NCI-H524 treated with DMSO at 0.1 percent for 48 hours (cell line): ENCODE measurements at places on chromosomes 7 and 10.

GRCh38 chr7:46230990-46231305, 309.9 kb upstream of the IGFBP3 start:
- DNase-seq, result no peak

GRCh38 chr7:15505761-15506160, 56.1 kb downstream of the AGMO start:
- DNase-seq, result no peak

GRCh38 chr10:104349623-104350126, 4.0 kb upstream of the CFAP58 start:
- DNase-seq, result no peak

DNA sequence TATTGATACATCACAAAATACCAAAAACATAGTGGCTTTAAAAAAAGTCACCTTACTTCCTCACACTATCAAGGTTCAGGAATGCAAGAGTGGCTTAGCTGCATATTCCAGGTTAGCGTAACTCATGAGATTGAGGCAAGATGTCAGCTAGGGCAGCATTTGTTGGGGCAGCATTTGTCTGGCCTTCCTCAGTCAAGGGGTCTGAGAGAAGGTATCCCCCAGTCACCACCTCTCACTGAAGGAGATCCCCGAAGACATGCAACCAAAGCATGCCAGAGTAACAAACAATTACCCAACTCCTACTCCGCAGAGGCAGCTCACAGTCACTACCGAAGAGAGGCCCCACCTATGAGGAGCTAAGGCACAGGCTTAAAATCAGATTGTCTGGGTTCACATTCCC, 48.4 kb downstream of the C10orf71 start:
- DNase-seq, result no peak

- no peak for DNase-seq
Observed at GRCh38 chr7:77800158-77800557, 1.6 kb downstream of the PHTF2 start.

DNA sequence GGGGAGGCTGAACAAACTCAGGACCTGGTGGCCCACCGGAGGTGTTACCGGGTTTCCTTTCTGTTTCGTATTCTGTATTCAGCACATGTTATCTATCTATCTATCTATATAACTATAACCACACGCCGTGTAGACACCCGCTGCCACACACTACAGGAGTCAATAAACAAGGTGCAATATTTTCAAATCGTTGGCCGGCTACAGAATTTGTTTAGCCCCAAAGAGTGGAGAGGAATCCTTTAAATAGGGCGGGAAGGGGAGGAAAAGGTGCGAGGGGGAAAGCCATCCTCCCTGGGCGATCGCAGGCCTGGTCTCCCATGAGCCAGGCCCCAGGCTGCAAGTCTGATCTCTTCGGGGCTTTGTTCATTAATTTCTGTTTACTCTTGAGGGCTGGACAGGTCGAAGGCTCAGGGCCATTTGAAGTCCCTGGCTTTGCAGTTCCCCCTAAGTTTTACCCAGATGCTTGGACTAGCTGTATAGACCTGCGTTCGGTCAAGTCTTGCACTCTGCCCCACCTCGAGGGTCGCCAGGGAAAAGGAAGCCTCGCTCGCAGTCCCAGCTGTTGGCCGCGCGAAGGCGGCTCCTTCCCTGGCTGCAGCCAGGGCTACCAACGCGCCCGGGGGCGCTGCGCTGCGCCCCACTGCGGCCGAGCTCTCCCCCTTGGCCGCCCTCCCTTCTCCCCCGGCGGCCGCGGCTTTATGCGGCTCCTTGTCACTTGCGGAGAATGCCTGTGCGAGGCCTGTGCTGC, 3.8 kb downstream of the NKX2-3 start:
- DNase-seq, result no peak

- DNase-seq, result no peak
Observed at GRCh38 chr7:51233374-51233773, 83.2 kb downstream of the COBL start.

- DNase-seq, result no peak
Observed at GRCh38 chr10:118115701-118116100, 69.0 kb upstream of the RAB11FIP2 start.

- DNase-seq, result no peak
Observed at GRCh38 chr7:82036146-82036886, 266.5 kb upstream of the HGF start.

DNA sequence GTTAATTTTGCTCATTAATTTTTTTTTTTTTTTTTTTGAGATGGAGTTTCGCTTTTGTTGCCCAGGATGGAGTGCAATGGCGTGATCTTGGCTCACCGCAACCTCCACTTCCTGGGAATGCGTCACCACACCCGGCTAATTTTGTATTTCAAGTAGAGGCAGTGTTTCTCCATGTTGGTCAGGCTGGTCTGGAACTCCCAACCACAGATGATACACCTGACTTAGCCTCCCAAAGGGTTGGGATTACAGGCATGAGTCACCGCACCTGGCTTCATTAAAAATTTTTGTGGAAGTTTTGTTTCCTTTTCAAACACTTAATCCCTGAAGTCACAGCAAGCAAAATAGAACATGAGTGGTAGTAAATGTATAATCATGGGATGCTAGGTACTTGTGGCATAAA, 857.2 kb upstream of the PHF14 start:
- DNase-seq, result no peak

DNA sequence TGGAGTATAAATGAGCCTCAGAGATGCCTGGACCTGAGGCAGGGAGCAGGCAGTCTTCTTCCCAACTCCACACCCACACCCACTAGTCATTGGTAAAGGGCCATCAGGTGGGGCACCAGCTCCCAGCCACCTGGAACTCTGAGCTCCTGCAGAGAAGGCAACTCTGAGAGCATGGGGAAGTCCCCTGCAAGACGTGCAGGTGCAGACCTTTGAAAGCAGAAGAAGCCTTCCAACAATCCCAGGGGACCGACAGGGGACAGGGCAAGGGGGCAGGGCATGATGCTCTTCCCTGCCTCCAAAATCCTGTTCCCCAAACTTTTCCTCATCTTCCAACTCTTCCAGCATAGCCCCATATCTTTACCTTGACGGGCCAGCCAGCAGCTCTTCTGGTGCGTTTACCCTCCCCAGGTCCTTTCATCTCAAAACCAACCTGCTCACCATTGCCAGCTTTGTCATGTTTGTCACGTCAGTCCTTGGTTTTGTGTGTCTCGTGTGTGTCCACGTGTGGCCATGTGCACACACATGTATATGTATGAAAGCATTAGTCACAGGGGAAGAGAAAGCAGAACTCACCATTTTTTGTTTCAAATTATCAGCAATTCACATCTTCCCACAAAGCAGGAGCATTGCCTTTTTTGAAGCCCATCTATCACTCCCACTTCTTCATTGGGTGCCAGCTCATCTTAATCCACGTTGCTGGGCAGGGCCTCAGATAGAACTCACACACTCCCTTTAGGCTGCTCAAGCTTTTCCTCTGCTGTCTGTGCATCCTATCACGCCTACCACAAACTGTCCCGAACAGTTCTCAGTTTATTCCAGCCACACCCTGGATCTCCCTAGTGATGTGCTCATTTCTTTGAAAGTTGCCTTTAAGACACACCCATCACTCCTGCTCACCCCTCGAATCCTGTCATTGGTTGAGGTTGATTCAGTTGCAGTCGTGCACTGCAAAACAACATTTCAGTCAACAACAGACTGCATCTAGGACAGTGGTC, 41.0 kb upstream of the AMPH start:
- DNase-seq, result no peak

DNA sequence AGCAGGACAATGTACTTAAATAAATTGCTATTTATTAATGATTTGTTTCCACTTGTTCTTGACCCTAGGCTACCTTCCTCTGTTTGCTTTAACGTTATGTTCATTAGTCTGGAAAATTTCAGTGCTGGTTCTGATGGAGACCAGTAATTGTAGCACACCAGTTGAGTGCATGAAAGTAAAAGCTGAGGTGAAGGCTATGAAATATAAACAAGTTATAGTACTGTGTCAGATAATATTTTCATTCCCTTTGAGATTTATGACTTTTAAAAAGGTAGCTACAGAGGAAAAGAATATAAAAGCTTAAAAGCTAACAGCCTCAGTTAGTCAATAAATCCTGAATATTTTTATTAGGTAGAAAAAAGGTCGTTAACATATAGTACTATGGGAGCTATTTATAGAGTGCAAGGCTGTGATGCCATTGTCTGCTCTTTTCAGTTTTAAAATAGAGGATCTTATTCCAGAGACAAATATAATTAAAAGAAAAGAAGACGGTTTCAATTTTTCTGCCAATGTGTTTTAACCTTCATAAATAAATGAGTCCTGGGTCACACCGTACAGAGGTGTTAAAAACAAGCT, 351.8 kb upstream of the ETV1 start:
- DNase-seq, result no peak

- DNase-seq, result no peak
Observed at GRCh38 chr10:77240041-77240652, 397.5 kb downstream of the KCNMA1 start.

- no peak for DNase-seq
Observed at GRCh38 chr10:34702093-34702937, 112.8 kb downstream of the PARD3 start.

DNA sequence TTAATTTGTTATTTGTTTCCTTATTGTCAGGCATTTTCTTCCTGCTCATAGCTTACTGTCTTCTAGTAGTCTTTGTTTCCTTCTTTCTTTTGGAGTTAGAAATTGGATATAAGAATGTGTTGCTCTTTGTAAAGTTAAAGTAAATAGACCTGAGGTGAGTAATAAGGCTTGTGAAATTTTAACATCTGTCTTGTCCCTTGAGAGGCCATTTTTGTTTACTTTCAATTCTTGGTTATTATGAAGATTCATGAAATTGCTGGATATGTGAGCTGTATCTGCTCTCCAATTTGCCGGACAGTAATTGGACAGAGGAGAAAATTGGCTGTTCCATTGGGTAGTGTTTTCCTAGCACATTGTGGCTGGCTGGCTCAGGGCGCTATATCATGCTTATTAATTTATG, 260.7 kb downstream of the EXOC4 start:
- no peak for DNase-seq

GRCh38 chr7:44377134-44377463, 51.7 kb upstream of the CAMK2B start:
- no peak for DNase-seq

- no peak for DNase-seq
Observed at GRCh38 chr7:49127359-49127913, 203.1 kb downstream of the CDC14C start.
